Stimulated activated CD4-positive, alpha-beta T cell treated with anti-CD3 and anti-CD28 coated beads, Interleukin-12 subunit alpha, Interleukin-12 subunit beta, amount 100 ng/mL, for 4 hours (primary cell): ENCODE measurements at places on chromosomes 16 and 17.

DNA sequence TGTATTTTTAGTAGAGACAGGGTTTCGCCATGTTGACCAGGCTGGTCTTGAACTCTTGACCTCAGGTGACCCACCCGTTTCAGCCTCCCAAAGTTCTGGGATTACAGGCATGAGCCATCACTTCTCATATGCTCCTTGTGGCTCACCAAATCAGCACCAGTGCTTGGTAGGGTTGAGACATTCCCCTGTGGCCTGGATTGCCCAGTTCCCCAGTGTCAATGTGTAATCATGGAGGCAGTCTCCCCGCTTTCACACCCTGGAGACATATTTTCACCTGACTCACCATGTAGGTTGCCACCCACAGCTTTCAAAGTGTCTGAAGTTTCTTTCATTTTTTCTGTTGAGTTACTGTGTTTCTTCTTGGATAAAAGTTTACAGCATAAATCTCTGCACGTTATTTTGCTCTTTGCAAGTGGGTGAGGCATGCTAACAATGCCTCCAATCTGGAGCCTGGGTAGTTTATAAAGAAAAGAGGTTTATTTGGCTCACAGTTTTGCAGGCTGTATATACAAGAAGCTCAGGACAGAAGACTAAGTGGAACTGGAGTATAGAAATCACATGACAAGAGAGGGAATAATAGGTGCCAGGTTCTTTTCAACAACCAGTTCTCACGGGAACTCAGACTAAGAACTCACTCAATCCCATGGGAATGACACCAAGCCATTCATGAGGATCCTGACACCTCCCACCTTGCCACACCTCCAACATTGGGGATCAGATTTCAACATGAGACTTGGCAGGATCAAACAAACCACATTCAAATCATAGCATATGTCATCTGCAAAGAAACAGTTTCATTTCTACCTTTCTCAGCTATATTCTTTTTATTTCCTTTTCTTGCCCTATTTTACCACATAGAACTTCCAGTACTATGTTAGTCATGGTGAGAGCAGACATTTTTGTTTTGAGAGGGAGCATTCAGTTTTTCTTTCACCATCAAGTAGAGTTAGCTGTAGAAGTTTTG, 113.2 kb downstream of the PHKB start:
- peak; percentile 15 for DNase-seq

DNA sequence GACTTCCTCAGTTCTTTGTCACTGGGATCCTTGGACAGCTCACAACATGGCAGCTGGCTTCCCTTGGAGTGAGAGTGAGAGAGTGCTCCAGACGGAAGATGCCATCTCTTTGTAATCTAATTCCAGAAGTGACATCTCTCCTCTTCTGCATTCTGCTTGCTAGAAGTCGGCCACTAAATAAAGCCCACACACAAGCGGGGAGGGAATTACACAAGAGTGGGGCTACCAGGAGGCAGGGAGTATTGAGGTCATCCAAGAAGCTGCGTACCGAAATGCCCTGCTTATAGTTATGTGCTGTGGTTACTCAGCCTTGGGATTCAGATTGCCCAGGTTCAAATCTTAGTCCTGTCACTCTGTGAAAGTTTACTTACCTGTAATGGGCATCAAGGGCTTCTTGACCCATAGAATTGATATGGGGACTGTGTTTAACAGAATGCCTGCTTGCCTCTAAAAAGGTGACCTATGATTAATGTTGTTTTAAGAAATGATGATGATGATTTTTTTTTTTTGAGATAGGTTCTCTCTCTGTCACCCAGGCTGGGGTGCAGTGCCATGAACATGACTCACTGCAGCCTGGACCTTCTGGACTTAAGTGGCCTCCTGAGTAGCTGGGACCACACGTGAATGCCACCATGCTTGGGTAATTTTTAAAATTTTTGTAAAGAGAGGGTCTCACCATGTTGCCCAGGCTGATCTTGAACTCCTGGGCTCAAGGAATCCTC, 120.9 kb upstream of the HS3ST2 start:
- DNase-seq = no peak

DNA sequence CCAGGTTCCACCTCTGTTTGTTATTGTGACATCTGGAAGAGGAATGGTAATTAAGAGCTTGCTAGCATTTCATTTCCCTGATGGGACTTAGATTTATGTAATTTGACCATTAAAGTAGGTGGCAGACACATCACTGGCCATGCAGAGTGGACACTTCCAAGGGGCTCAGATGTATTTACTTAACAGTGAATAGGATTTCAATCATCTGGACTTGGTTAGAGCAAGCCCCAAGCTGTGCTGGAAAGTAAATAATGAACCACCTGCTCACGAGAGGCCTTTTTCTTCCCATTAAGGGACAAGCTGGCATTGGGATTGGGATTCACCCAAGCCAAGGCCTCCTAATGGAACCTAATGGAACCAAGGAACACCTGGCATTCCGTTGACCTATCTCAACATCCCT, 395.3 kb downstream of the HS3ST4 start:
- DNase-seq = no peak

DNA sequence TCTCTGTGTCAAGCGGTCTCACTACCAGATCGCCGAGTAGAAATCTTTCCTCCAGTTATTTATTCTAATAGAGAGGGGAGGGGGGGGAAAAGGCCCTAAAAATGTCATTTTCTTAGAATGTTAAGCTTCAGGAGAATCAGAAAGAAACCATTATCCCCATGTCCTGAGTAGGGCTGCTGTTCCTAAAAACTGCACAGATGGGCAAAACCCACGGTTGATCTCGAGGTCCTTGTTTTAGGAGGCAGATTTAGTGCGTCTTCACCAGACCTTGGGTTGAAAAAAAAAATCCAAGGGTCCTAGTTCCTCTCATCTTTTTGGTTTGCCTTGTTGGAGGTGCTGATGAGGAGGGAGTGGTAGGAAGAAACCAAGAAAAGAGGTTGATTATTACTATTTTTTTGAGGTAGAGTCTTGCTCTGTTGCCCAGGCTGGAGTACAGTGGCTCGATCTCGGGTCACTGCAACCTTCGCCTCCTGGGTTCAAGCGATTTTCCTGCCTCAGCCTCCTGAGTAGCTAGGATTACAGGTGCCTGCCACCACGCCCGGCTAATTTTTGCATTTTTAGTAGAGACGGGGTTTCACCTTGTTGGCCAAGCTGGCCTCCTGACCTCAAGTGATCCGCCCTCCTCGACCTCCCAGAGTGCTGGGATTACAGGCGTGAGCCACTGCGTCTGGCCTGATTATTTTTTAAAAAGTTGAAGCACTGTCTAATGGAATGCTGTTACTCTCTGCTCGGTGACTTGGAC, 1.4 kb downstream of the CBFB start:
- DNase-seq = no peak

- DNase-seq = no peak
These were observed 15.5 kb downstream of the MYH10 start for GRCh38 chr17:8614988-8615387.
